Small intestine (tissue), 16 donors: ENCODE measurements at places on chromosomes 6 and 20.

DNA sequence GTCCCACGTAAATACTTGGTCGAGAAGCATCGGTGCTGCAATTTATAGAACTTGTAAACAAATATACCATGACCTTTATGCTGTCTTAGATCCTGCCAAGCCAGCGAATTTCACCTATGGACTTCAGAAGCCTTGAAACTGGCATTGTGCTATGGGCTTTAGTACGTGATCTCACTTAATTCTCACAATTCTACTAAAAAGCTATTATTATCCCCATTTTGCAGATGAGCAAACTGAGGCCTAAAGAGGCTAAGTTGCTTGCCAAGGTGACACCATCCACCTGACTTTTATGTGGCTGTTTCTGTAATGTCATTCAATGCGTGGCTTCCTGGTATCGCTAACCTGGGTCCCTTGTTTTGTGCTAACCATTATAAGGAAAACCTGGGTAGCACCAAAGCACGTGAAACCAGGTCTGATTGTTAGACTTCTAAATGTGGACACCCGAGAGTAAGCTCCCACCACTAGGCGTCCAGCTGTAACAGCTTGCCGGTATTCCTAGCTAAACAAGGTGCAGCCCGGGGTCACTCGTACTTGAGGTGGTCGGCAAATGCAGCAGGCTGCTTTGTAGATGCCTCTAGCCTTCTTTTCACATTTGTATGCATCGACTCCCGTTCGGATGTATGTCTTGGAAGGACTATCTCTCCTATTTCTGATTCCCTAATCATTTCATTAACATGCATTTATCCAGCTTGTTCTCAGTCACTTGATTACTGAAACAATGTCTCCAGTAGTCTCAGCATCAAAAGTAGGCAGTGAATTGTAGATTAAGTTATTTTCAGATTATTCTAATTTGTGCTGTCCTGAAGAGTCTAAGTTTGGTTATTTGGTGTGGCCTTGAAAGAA lies 1.1 kb downstream of the SYNJ2 start:
- peak; percentile 49 for DNase-seq

GRCh38 chr6:111872401-111873177 lies 663 bp downstream of the FYN start:
- peak; percentile 47 for DNase-seq

DNA sequence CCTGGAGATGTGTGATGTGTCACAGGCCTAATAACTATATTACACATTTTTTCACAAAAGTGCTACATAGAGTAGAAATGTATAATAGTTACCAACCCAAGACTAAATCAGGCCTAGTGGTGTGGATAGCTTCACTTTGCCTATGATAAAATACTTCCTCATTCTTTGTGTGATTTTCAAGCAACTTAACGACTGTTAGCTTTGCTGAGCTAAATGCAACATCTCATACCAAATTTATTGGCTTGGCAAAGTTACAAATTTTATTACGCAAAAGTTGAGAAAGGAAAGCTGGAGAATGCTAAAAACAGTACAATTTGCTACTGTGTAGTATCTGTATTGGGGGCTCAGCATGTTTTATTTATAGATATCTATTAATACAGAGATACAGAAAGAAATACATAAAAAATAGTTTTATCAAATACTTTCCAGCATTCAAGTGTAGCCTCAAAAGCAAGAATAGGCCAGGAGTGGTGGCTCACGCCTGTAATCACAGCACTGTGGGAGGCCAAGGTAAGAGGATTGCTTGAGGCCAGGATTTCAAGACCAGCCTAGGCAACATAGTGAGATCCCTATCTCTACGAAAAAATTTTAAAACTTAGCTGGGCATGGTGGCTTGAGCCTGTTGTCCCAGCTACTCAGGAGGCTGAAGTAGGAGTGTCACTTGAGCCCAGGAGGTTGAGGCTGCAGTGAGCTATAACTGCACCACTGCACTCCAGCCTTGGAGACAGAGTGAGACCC lies 3.6 kb upstream of the EDN1 start:
- DNase-seq, result peak; percentile 32

DNA sequence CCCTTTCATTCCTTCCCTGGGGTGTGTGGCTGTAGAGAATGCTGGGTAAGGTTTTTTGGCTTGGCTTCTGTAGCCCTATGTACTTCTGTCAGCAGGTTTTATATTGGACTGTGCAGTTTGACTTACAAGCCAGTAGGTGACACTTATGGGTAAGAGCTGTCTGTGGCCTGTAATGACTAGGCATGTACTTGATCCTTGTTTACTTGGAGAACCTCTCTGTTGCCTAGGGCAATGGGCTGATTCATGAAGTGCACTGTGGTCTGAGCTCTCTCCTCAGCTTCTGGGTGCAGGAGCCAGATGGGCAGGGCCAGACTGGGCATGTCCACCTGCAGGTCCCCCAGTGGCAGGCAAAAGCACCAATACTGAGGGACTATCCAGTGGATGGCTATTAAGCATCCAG lies 544.6 kb downstream of the ADGRB3 start:
- peak; percentile 24 for DNase-seq

- DNase-seq, result no peak
Observed at GRCh38 chr6:7910298-7910653, 312 bp downstream of the TXNDC5 start.

DNA sequence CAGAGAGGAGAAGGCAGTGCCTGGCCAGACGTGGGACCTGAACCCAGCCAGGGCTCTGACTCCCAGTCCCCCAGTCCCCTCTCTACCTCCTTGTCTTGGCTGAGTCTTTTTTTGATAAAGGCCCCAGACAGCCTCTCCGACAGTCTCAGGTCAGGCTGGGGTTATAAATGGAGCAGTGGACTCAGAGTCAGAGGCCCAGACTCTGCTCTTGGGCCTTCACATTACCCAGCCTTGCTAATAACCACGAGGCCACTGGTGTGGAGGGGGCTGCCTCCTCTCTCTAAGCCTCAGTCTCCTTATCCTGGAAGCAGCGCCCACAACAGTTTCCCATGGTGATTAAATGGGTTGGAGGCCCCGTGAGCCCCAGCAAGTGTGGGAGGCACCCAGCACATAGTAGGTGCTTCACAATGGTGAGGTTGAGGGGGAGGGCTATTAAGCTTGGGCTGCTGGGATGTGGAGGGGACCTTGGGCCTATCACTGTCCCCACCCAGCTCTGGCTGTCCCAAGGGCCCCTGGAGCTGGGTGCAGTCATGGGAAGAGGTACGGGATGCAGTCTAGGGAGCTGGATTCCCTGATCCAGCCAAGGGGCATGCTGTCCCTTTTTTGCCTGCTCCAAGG lies 35.7 kb downstream of the TGM2 start:
- DNase-seq, result no peak

DNA sequence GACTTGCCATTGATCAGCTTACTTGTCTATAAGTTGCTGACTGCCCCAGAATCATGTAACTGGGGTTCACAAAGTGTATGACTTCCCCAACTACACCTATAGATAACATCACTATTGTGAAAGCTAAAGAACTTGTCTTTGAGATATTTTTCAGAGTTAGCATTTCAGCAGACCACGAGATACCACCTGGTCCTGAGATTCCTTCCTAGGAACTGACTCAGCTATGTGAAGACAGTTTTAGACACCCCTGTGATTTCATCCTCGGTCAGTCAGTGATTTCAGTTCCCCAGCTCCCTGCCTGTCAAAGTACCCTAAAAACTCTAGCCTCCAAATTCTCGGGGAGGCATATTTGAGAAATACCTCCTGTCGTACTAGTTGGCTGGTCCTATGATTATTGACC lies 62.4 kb downstream of the TXNDC5 start:
- DNase-seq, result no peak

DNA sequence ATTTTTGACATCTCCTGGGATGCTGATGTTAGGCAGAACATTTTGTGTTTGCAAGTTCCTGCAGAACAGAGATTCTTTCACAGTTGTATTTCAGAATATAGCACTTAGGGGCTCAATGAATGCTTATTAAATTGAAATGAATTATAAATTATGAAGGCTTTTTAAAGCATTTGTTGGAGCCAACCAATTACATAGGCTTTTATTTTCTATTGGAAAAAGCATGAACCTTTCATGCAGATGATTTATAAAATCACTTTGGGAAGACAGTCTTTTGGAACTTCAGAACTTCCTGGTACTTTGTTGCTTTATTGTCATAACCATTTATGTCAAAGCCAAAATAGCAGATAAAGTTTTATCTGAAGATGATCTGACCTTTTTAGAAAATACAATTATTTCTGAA lies 69.2 kb upstream of the HINT3 start:
- DNase-seq, result no peak
